ENCODE measurements at places on chromosomes 2 and 18.

GRCh38 chr2:174024524-174025270 is 59.5 kb upstream of the SP3 start:
- no peak for DNase-seq

- no peak for DNase-seq
Observed at GRCh38 chr2:104049438-104049837, 804.5 kb upstream of the POU3F3 start.

GRCh38 chr2:60535685-60536312 is 17.7 kb downstream of the BCL11A start:
- DNase-seq = no peak

GRCh38 chr2:88824951-88825350 is 133.5 kb downstream of the RPIA start:
- no peak for DNase-seq

- no peak for DNase-seq
Observed at GRCh38 chr2:108535357-108535631, 1.0 kb downstream of the LIMS1 start.

DNA sequence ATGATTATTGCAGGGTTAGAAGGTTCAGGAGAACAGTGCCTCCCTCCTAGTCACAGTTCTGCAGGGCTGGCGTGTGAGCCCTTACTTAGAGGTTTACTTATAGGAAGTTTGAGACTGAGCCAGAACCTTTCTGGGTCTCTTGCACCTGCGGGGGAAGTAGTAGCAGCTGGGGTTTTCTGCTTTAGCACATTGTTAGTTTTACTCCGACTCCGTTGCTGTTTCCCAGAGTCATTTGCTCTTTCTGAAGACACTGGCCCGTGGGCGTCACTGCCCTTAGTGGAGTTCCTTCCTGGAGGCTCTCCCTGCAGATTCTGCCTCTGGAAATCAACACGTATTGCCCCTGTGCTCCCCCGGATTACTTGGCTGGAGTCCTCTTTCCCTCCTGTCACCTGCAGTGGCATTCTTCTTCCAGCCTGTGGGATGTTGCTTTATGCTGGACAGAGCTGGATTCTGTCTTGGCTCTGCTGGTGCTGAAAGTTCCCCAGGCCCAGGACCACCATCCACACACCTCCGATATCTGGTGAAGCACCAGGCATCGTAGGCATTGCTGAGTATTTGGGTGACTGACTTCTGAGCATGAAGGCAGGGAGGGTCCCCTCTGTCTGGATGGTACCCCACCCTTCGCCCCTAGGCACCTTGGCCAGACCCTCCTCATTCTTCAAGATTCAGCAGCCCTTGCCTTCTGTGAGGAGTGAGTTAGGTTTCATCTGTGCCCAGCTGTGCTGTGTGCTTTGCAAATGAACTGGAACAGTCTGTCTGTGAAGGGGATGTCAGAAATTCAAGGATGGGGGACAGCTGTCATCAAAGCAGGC is 51.7 kb downstream of the AGAP1 start:
- no peak for DNase-seq

GRCh38 chr18:59697236-59697932 is at the start of gene CCBE1:
Gene CCBE1, minus strand, starts transcription at chr18:59697423.
- no peak for DNase-seq

GRCh38 chr2:1997409-1997808 is 253.1 kb upstream of the PXDN start:
- DNase-seq = no peak

- no peak for DNase-seq
Observed at GRCh38 chr2:176111846-176112374, 4.7 kb upstream of the HOXD10 start.

- no peak for DNase-seq
Observed at GRCh38 chr18:72940986-72941385, 73.2 kb upstream of the NETO1 start.

GRCh38 chr2:234980451-234981187 is 28.8 kb downstream of the SH3BP4 start:
- DNase-seq = no peak

DNA sequence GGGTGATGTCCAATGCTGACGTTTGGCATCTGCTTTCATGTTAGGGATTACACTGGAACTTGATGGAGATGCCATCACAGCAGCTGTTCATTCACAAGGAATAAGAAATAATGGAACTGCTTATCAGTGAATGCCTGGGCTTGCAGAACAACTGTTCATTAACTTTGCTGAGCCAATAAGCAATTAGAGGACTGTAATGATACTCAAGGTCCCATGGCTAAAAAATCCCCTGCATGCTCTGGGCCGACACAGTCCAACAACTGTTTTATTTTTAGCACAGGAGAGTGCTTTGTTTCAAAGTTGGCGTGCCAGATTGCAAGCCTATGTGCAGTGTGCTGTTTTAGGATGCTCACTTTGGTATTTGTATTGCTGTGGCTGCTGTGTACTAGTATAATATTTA is 408.0 kb upstream of the RGPD4 start:
- no peak for DNase-seq

GRCh38 chr2:163266772-163267171 is 428.2 kb upstream of the KCNH7 start:
- no peak for DNase-seq

DNA sequence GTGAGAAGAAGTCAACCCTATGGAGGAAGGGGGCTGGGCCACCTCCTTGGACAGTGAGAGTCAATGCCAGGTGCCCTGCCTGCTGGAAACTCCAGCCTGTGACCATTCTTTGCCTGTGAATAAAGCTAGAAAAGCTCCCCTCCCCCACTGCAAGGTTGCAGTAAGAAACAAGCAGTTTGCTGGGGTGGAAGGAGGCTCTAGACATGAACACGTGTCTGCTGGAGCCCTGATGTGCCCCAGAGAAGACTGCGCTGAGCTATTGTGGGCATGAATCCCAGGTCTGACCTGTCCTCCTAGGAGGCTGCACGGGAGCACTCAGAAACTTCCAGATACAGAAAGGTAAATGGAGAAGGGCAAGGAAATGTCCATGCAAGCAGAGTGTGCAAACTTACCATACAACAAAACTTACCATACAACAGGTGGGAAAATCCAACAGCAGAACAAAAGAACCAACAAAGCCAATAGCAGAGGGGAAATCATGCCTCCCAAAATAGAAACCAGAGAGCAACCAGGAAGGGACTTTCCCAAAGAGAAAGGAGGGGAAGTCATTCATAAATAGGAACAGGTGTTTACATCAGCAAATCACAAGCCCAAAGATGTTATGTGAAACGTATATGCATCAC is 278.7 kb downstream of the BCL2 start:
- DNase-seq = no peak

- peak; percentile 26 for DNase-seq
Observed at GRCh38 chr2:203225423-203226039, 13.3 kb upstream of the CYP20A1 start.

DNA sequence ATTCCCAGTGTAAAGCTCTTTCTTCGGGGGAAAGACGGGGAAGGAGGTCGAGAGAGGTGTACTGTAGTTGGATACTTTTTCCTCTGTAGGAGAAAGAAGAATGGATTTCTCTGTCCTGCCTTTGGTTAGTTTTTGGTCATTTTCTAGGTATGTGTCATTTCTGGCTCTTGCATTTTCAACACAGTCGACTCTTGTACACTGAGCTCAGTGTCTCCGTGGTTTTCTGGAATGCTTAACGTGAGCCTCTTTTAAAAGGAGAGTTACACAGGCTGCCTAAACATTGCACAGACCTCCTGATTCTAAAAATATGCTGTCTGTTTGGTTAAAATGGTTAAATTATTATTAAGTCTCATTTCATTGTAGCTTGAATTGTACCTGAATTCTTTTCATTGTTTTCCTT is 21.8 kb upstream of the GLS start:
- DNase-seq = no peak

DNA sequence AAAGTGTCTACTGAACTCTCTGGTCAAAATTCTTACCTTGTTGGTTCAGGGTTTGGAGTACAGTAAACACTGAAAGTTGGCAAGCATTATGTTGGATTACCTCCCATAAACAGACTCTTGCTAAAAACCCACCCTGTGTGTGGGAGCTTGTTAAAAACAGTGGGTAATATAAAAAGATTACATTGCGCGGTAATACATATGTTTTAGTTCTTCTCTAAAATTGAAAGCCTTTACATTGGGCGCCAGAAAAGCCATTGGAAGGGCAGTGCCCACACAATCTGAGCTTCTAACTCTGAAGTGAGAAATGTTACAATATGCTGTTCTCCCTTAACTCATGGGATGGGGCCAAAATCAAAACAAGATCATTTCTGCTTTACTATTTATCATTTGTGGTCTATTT is 510.7 kb downstream of the CNTNAP5 start:
- no peak for DNase-seq

DNA sequence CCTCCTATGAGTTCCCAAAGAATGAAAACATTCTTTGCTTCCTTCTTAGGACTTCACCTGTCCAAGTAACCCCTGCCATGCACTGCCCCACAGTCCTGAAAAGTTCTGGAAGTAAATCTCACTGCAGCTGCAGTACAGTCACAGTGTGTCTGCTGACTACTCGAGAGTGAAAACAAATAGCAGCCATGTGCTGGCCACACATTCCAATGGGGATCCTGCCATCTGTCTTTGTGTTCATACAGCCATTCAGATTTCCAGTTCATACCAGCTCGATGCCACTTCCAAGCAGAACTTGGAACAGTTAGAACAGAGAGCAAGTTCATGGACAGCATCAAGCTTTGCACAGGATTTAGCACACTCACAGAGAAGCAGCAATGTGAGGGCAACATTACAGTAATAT is 629.9 kb upstream of the ACVR2A start:
- DNase-seq = no peak

DNA sequence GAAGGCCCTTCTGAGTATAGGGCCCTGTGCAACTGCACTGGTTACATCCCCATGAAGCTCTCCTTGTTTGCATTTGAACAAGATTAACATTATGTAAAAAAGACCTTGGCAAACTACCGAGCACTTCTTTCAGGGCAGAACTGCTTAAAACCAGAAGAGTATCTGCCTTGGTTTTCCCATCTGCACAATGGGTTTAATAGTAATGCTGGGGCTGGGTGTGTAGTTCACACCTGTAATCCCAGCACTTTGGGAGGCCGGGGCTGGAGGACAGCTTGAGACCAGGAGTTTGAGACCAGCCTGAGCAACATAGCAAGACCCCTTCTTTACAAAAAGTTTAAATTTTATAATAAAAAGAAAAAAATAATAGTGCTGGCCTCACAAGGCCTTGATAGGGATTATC is 8.5 kb downstream of the PLA2R1 start:
- no peak for DNase-seq

GRCh38 chr2:23654756-23655155 is 269.8 kb downstream of the KLHL29 start:
- DNase-seq = no peak

GRCh38 chr2:7180638-7181370 is 263.6 kb downstream of the RNF144A start:
- DNase-seq = no peak

- DNase-seq = no peak
Observed at GRCh38 chr2:27807476-27807875, 36.0 kb downstream of the MRPL33 start.

DNA sequence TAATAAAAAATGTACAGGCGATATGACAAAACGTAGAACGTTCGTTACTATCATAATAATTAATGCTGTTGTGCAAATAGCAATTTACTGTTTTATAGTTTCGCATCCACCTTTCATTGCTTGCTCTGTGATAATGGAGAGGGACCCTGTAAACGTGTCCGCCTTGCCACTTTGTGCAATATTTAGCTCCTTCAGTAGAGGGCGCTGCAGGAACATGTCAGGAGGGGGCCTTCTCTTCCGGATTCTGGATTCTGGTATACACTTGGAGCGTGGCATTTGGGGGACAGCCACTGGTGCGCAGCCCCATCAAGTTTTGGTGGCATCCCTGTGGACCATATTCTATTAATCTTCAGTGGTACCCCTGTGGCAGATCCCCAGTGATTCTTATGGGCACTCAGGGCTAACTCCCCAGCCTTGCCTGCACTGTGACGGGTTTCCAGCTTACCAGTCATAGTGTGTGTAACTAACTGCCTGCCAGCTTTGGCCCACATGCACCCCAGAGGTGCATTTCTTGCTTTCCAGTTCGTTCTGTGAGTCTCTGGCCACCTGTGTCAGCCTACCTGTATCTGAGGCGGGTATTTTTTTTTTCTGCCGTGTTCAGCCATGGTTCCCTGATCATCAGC is 140.3 kb downstream of the CYRIA start:
- no peak for DNase-seq

GRCh38 chr2:235021752-235022151 is 69.9 kb downstream of the SH3BP4 start:
- no peak for DNase-seq
